Cortex of kidney (tissue), 1 donor: ENCODE measurements at places on chromosomes 4 and X.

- DNase-seq = no peak
Measured at GRCh38 chrX:79153348-79153747, 8.9 kb downstream of the GPR174 start.

DNA sequence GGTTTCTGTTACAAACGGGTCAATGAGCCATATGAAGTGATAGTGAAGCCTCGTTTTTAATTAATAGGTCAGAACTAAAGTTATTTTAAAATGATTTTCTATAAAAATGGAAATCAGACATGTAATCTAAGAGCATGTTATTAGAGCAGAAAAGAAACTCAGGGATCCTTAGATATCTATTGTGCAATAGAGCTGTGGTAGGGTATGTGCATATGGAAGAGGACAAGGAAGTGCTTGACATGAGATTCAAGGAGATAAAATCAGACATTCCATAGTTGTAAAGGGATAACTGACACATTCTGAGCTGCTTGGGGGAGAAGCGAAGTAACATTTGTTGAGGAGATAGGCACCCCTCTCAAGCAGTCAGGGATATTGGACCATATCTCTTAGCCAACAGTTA is 143.0 kb downstream of the AFF2 start:
- DNase-seq = no peak

- DNase-seq = no peak
Measured at GRCh38 chr4:81607950-81608349, 136.2 kb upstream of the RASGEF1B start.

- DNase-seq = no peak
Measured at GRCh38 chr4:144647590-144647989, 1.6 kb downstream of the HHIP start.

GRCh38 chr4:15131551-15131950 is 129.3 kb downstream of the CPEB2 start:
- DNase-seq = no peak

- DNase-seq = no peak
Measured at GRCh38 chr4:36094995-36095394, 149.3 kb downstream of the ARAP2 start.

DNA sequence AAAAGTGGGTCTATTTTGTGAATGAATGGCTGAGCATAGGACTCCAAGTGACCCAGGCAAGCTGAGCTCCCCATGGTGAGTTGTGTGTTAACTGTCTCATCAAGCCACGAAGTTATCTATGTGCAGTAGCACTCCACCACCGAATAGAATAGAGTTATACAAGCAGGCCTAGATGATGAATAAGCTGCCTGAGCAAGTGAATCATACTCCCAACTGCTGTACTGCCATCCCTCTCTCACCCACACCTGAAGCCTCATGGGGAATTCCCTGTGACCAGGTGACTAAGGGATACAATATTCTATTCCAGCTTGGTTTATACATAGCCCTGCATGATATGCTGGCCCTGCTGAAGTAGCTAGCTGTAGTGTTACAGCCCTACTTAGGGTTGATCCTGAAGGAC is 38.7 kb downstream of the KDM5C start:
- no peak for DNase-seq

DNA sequence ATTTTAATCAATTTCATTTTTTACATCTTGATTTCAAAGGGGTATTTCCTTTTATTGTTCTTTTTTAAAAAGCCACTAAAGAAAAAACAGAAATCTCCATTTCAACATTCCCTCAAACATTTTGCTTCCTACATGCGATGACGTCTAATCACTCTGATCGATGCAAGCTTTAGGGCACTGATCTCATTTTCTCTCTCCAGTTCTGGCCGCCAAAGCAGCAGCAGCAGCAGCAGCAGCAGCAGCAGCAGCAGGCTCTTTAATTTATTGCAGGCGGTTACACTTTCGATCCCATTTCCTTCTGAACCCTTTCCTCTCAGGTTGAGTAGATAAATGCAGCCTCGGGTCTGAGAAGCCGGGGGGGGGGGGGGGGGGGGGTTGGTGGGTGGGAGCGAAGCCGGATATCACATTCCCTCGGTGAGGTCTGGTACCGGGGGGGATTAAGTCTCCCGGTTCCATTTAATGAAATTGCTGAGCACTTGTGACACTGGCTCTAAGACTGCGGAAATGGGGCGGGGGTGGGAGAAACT is 3.4 kb upstream of the PCDH7 start:
- no peak for DNase-seq

- no peak for DNase-seq
Measured at GRCh38 chr4:94537921-94538628, 86.3 kb downstream of the PDLIM5 start.
